ENCODE measurements at places on chromosomes 5 and 9.

- no peak for DNase-seq
Measured at GRCh38 chr9:127720031-127720864, 4.4 kb downstream of the TTC16 start.

GRCh38 chr9:115507148-115507547 lies 389.2 kb upstream of the TNC start:
- DNase-seq = no peak

DNA sequence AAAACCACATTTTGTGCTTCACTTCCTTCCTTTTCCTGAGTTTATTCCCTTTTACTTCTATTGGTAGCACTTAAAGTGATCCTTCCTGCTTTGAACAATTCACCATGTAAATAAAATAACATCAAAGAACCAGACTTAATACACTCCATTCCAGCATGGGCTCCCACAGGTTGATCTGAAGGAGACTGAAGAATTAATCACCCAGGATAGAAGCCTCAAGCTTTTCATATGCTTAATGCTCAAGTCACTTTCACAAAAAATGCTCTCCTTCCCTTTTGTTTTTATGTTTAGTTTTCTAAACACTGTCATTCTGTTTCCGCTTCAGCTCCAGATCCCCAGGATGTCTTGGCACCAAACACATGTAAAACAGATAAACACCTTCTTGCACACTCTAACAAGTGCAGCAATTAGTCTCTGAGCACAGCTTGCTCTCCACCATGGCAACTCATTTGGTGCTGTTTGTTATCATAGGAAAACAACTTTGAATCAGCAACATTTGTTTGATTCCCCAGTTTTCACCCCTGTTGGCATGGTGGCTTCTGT lies 37.0 kb downstream of the DMRTA1 start:
- no peak for DNase-seq

GRCh38 chr5:58498340-58498942 lies 7.2 kb downstream of the GAPT start:
- DNase-seq = peak; percentile 40

GRCh38 chr9:4339836-4340560 lies 40.1 kb upstream of the GLIS3 start:
- no peak for DNase-seq

DNA sequence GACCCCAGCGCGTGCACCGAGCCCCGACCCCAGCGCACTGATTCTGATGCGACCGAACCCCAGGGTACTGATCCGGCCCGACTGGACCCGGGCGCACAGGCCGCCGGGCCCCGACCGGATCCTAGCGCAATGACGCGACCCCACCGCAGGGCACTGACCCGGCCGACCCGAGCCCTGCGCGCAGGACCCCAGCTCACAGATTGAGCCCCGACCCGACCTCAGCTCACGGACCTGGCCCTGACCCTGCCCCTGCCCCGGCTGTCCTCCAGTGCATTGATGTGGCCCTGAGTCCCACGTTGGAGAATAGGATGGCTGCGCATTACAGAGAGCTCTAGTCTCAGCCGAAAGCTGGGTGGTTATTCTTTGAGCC lies 438 bp downstream of the TRIP13 start:
- DNase-seq = peak; percentile 25

GRCh38 chr9:16367605-16368231 lies 502.8 kb downstream of the BNC2 start:
- DNase-seq = no peak

DNA sequence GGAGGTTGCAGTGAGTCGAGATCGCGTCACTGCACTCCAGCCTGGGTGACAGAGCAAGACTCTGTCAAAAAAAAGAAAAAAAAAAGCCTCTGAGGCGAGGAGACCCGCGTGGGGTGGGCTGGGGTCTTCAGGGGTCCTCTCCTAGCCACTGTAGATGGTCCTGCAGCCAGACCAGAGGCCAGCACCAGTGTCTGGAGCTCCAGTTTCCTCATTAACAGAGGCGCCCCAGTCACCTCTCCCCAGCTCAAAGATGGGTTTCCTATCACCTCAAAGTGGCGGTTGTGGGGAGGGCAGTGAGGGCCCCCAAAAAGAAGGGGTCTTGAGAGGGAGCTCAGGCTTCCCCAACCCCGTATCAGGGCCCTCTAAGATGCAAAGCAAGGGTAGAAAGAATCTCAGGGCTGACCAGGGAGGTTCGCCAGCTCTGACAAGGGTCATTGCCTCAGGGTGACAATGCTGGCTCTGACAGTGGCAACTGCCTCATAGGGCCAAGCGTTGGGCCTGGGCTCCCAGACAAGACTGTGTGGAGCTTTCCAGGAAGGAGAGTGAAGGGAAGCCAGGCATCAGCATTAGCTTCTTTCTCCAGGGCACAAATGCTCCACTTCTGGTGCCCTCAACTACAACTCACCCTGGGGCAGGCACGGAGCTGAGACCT lies 15.0 kb downstream of the STK10 start:
- no peak for DNase-seq

DNA sequence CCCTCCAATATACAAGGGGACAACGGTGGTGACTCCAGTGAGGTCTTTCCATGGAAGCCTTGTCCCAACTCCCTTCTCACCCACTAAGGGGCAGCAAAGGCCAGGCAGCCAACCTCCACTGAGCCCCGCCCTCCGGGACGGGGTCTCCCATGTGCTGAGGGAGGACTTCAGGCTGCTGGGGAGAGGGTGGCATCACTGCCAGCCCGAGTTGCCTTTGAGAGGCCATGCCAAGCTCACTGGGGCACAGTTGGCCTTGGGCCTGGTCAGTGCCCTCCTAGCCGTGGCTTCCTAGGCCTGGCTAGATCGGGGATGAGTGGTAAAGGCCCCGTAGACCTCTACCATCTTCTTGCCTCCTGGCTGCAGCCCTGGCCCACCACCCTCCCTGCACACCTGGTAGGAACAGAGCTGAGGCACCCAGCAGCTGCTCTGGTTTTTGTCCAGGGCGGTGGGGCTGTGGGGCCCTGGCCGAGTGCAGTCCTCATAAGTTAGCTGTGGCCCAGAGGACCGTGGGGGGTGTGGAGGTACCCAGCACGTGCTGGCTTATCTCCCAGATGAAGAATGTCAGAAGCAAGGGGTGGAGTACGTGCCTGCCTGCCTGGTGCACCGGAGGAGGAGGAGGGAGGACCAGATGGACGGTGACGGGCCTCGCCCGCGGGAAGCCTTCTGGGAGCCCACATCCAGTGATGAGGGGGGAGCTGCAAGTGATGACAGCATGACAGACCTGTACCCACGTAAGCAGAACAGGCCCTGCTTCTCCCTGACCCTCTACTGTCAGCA lies 3.2 kb downstream of the SURF2 start:
- peak; percentile 57 for DNase-seq

- no peak for DNase-seq
Measured at GRCh38 chr5:61626639-61627282, 294.7 kb downstream of the ZSWIM6 start.

DNA sequence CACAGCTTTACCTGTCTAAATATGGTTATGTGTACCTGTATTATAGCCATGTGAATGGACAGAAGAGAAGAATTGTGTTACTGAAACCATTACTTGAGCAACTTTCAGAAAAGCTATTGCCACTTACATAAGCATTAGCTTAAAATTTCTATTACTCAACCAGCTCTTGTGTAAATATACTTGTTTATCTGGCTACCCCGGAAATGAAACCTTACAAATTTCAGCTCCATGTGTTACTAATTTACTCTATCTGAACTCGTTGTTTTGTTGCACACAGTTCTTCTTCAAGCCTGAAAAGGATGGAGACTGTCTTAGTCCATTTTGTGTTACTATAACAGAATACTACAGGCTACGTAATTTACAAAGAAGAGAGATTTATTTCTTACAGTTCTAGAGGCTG lies 22.5 kb upstream of the ADAMTSL1 start:
- DNase-seq = no peak

GRCh38 chr5:110510146-110510545 lies 216.3 kb downstream of the TMEM232 start:
- no peak for DNase-seq

All from HEK293T (cell line).